Stimulated activated naive B cell treated with anti-CD40 and anti-IgM and Interleukin-4, amounts not matched to agents 10 μg/mL and 1 μg/mL and 100 μg/mL, for 72 hours (primary cell): ENCODE measurements at places on chromosomes 2 and 18.
A peak's percentile ranks its signal among the peaks of the same experiment; 100 is the strongest.

DNA sequence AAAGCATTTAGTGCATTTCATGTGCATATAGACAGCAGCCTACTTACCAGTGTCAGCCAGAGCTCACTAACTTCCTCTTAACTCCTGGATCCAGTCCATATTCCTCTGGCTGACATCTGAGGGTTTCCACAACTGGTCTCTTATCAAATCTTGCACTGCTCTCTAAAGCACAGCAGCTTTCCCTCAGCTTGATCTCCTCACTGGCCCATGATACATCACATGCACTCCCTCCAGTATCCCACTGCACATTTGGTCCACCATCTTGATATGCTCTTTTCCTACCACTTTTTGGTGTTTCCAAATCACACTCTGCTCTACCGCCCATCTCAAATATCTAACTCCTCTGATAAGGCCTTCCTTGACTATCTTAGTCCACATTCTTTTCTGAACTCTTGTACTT lies 105.0 kb upstream of the ZFP36L2 start:
- DNase-seq = no peak

GRCh38 chr18:23568281-23569138 lies 17.8 kb downstream of the NPC1 start:
- no peak for DNase-seq

- no peak for DNase-seq
Measured at GRCh38 chr2:173663353-173663752, 301.8 kb downstream of the SP3 start.

DNA sequence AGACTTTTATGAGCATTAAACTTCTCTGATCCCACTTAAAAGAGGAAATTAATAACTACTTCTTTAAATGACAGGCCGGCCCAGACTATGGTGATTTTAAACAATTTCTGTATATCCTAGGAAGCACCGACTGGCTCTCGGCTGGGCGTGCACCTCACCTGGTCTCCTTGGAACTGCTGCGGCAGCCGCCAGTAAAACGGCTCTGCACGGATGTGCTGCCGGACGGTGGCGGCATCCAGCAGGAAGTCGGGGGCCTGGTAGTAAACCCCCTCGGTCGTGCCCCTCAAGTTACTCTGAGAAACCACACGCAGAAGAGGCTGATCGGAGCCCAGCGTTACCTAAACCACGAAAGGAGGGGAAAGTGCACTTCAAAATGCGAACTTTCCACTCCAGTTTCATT lies 106.5 kb downstream of the LAMA1 start:
- DNase-seq = no peak

- DNase-seq = no peak
Measured at GRCh38 chr2:100857915-100858314, 38.0 kb downstream of the NPAS2 start.

GRCh38 chr2:70688427-70688826 lies 79.6 kb downstream of the ADD2 start:
- DNase-seq = no peak

DNA sequence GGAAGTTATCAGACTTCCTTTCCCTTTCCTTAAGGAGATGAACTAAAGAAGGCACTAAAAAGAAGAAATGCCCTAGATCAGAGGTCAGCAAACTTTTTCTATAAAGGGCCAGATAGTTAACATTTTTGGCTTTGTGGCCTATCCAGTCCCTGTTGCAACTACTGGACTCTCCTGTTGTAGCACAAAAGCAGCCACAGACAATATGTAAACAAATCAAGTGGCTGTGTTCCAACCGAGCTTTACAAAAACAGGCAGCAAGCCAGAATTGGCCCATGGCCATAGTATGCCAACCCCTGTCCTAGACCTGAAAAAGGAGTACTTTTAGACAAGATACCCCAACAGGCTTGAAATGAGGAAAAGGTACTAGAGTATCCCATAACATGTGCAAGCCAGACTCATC lies 10.9 kb downstream of the NHEJ1 start:
- no peak for DNase-seq

GRCh38 chr2:241069821-241070281 lies 32.2 kb downstream of the MTERF4 start:
- no peak for DNase-seq

DNA sequence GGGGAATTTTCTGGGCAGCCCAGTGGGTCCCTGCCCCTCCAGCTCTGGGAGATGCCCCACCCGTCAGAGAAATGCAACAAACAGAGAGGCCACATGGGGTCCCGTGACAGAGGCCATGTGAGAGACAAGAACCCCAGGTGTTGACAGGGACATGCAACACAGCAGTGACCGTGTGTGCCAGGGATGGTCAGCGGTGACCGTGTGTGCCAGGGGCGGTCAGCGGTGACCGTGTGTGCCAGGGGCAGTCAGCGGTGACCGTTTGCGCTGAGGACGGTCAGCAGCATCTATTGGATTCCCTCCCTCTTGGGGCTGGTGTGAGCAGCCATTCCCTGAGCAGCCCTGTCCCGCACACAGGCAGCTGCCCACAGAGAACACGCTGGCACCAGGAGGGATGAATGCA lies 146.6 kb upstream of the OTOS start:
- no peak for DNase-seq

DNA sequence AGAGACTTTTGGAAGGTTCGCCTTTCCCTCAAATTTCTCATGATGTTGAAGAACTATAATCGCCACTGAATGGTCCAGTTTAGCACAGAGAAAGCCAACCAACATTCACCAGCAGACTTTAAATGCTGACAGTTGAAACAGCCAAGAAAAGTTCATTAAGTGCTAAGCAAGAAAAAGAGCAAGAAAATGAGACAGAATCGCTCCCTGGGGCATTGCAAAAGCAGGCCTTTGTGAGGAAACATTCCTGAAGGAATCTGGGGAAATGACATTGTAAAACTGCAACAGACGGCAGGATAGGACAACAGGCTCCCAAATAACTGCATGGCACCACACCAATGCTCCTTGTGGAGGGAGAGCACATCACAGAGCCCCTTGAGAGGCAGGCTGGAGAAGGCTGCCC lies 269.3 kb upstream of the ID2 start:
- no peak for DNase-seq

- no peak for DNase-seq
Measured at GRCh38 chr18:63697097-63697660, 5.6 kb upstream of the SERPINB11 start.

GRCh38 chr2:159573846-159574606 lies 42.3 kb downstream of the BAZ2B start:
- DNase-seq = no peak

GRCh38 chr2:118732432-118732831 lies 115.0 kb downstream of the EN1 start:
- DNase-seq = no peak

- DNase-seq = no peak
Measured at GRCh38 chr18:10404168-10404567, 50.3 kb upstream of the APCDD1 start.

DNA sequence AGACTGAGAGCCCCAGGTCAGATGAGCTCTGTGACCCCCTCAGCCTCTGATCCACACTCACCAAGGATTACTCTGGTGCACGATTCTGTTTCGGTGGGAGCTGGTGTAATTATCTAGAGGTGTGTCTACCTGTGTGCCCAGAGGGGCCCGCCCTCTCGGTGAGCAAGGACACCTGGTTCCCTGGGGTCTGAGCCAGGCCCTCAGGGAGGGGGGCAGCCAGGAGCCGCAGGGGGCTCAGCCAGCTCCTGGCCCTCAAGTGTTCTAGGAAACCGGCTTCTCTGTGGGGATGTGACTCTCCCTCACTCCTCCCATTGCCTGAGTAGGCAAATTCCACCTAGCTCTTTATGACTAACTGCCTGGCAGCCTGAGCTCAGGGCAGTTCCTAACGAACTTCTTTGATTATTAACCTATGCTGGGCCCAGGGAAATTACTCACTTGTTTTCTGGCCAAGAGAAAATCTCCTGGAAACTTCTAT lies 17.4 kb downstream of the AGAP1 start:
- no peak for DNase-seq

DNA sequence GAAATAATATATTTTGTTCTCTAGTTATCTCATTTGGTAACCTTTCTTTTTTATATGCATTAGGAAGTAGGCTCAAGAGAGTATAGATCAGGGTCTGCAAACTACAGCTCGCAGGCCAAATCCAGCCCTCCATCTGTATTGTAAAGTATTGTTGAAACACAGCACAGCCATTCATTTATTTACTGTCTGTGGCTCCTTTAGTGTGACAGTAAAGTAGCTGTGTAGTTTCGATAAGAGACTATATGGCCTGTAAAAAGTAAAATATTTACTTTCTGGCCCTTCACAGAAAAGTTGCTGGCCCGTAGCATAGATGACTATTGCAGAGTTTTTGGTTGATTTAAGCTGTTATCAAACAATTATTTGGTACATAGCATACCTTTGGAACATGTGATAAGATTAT lies 67.6 kb downstream of the MIB1 start:
- no peak for DNase-seq

DNA sequence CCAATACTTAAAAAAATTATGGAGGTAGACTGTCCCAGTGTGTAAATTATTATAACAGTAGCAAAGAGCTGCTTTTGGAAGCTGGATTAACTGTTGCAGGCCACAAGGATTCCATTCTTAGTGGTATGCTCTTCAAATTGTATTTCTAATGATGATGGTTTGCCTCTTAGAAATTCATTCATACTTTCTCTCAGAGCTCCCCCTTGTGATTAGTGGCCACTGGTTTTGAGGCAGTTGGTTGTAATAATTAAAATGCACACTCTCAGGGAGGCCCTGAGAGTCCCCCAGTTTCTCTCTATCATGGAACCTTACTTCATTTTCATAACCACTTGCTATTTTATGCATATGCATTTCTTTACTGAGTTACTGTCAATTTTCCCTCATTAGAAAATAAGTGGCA lies 122.5 kb downstream of the PLA2R1 start:
- DNase-seq = no peak

GRCh38 chr18:6633310-6633709 lies 96.2 kb upstream of the ARHGAP28 start:
- DNase-seq = no peak

DNA sequence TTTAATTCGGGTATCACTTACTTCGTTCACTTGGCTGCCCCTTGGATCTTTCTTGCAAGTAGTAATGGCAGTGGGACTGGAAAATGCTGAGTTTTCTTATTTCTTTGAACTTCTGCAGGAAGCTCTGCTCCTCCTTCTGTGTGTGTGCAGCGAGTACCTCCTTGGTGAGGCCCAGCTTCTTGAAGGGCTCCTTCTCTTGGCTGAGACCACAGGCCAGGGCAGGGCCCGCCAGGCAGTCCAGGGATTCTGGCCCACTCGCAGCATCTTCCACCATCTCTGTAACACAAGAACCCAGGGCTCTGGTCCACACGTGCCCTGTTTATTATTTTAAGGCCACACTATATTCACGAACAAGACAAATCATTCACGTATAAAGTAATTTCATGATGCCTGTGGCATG lies 15.8 kb upstream of the HES6 start:
- no peak for DNase-seq

GRCh38 chr2:99689145-99689742 lies 199.4 kb upstream of the REV1 start:
- no peak for DNase-seq

DNA sequence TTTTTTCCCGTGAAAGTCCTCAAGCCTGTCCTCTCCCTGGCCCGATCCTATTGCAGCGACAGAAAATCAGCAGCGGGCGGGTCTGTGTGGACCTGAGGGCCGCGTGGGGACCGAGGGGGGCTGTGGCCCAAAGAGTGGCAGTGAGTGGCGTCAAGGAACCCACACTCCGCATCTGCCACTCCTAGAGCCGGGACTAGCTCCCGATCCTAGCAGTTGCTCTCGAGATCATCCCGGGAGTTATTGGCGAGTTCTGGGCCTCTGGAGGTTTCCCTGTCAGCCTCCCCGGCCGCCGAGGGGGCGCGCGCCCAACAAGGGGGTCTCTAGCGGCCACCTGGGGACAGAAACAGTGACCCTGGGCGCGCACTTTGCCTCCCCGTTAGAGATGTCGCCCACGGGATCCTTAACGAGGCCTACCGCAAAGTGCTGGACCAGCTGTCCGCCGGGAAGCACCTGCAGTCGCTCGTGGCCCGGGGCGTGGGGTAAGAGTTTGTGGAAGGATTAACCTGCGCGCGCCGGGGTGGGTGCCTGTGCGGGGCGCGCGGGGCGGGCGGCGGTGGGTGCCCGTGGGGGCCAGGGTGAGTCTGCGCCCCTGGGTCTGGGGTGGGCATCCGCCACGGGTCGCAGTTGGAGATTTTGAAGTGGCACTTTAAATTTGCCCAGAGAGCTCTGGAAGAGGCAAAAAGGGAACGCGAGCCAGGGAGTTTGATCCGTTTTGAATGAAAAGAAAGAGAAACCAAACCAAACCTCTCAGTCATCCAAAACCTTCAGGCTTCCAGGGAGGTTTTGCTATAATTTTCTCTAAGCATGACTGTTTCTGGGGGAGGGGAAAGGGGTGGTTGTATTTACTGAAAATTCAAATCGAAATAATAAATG lies 3.5 kb downstream of the ADCYAP1 start:
- DNase-seq = no peak

- DNase-seq = peak; percentile 87
Measured at GRCh38 chr2:234308813-234309195, 188.1 kb downstream of the ARL4C start.

DNA sequence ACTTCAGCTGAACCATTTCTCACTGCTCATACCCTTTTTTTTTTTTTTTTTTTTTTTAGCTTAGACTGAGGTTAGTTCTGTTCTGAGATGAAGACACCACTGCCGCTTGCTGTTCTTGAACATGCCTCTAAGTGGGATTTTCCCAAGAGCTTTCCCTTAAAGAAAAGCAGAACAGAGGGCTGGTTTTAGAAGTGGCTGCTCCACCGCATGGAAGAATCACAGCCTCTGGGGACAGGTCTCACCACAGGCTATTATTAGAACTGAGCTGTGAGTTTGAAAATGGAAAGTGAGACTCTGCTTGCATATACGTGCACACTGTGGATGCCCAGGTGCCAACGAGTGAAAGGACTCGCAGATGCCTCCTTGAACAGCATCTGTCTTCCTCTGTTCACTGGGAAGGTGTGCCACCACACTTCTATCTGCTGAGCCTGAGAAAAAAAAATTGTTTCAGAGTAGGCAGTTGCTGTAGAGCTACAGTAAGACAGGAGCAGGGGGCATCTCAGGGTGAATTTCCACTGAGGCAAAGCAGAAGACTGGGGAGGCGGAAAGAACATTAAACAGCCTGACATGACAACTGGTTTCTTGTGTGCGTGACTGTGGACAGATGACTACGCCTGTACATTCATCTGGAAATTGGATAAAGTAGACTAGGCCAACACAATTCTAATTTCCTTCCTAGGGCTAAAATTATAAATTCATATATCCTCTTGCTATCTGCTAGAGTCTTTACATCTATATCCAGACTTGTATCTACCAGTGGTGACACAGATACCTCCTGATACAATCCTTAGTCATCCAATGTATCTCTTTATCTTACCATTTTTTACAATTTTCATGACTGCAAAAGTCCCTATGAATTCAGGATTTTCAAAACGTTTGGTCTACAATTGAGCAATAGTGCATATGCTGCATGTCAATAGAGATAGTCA lies 1045.7 kb upstream of the CELF4 start:
- DNase-seq = peak; percentile 83

GRCh38 chr2:62040926-62041325 lies 135.5 kb downstream of the COMMD1 start:
- no peak for DNase-seq

- no peak for DNase-seq
Measured at GRCh38 chr18:46401486-46402070, 255.4 kb downstream of the LOXHD1 start.
